ENCODE measurements at places on chromosomes 7 and 10.

DNA sequence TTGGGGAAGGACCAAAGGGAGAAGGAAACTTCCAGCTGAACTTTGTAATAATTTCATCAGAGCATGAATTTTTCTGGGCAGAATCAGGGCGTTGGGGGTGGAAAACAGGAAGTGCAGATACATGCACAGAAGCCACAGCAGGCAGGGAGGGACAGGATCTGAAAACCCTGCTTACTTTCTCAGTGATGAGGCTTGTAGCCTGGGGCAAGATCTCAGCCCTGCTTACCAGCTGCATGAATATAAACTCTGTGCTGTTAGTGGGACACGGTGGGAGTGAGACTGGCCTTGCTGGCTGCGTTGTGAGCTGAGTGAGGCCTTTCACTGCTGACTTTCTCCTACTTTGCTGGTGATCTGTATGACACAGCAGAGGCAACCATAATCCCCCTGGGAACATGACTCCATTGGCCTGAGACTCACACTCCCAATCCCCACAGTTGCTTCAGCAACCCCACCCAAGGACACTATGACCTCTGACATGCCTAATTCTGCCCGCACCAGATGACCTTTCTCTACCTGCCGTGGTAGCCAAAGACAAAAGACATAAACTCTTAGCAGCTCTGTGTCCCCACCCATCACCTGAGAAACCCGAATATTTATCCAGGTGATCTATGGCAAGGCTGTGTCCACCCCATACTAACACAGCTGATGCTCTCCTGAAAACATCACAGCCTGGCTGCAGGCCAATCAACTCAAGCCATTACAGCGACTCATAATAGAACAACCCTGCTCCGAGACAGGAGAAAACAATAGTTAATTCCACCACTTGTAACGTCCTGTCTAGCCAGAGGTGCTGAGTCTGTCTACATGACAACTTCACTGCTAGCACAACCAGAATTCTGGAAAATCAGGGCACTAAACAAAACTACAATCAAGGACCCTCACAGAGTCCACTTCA, 190.7 kb upstream of the CHRM2 start:
- no peak for DNase-seq

- DNase-seq: no peak
Observed at GRCh38 chr10:79237454-79238157, 109.7 kb upstream of the PPIF start.

DNA sequence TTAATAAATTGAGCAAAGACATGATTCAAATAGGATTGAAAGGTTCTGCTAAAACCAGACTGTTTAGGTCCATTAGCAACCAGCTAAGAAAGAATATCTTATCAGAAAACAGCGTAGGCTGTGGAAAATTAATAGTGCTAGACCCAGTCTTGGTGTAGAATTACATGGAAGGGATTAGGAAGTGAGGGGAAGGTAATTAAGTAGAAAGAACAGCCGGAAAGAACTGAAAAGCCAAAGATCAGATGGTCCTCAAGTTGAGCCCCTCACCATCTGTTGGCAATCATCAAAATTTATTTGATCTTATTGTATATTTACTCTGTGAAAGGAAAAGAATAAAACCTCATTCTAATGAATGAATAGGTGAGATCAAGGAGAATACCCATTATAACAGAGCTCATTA, 50.1 kb downstream of the COL1A2 start:
- no peak for DNase-seq

DNA sequence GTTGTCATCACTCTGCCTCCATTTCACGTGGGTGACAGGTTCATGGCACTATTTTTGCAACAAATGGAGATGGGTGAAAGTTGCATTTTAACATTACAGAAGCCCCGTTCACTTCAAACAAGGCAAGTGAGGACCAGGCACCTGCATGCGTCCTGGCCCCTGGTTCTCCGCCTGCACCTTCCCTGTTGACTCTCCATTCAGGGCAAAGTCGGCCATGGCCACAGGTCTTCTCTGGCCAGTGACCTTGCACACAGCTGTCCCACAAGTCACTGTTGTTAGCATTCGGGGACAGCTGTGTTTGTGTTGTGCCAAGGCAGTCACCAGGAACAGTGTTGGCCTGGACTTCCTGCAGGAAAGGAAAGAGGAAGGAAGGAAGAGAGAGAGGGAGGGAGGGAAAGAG, 554.9 kb downstream of the TCERG1L start:
- no peak for DNase-seq

DNA sequence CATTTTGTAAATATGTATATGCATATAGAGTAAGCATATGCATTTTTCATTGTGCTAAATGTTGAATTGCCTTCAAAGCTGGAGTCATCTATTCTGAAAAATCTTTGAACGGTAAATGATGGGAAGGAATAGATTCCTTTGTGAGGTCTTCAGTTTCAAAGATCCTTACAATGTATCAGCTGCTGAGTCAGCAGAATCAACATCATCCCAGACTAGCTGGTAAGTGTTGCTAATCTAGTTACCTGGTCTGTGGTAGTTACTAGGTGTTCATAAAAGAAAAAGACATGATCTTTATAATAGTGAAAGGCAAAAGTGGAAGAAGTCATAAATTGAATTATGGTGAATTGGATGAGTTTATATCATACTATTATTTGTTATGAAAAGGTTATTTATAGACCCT, 10.6 kb upstream of the STAM start:
- DNase-seq: no peak

GRCh38 chr10:63753808-63754207, 232.6 kb downstream of the REEP3 start:
- no peak for DNase-seq

DNA sequence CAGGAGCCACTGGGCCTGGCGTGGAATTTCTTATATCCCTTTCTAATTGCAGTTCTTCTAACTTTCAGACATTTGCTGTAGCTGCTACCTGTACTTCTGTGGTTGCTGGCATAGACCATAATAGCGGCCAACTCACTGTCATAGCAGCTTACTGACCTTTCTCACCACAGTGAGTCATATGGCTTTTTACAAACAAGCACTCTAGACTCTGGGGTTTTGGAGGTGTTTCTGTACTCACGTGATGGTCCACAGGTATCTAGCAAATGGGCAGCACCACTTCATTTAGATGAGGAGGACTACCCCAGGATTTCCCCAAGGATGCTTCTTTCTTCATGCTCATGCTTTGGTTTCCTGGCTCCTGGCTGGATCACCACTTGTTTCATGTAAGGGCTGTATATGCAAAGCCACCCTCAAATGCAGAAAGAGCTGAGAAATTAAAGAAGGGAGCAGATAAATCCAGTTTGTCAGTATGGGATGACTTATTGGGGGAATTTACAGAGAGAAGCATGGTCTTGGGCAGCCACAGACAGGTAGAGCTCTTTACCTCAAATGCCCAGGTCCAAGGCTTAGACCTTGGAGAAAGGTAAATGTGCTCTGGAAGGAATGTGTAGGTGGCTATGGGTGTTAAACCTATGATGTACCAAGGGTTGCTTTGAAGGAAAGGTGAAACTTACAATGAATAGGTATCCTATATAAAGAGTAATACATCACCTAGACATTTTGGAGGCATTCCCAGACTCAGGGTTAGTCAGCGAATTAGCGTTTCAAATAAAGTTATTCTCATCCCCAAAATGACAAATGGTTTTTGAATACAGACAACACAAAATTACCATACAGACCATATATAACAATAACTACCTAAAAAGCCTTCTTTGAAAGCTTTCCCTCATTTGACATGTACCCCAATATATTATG, 15.9 kb upstream of the SLC25A16 start:
- DNase-seq: no peak

- DNase-seq: no peak
Observed at GRCh38 chr7:55931421-55932151, 20.1 kb upstream of the MRPS17 start.

- DNase-seq: no peak
Observed at GRCh38 chr7:85612514-85612913, 425.7 kb upstream of the SEMA3D start.

- no peak for DNase-seq
Observed at GRCh38 chr7:100166970-100167911, 1.2 kb downstream of the GAL3ST4 start.

DNA sequence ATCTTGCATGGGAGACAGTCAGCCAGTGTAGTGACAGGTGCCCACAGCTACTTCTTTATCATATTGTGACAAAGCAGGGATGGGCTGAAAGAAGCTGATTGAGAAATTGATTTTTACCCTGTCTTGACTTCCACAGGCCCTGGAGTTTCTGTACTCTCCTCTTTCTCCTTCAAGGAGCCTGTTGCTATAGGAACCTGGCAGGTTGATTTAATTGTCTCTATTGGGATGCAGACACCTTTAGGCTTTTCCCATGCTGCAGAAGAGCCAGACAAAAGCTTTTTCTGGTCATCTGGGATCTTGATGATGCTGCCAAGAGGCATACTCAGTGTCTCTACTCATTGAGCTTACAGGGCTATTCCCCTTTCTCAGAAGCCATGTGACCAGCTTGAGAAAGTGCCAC, 754.8 kb downstream of the KCNMA1 start:
- no peak for DNase-seq

DNA sequence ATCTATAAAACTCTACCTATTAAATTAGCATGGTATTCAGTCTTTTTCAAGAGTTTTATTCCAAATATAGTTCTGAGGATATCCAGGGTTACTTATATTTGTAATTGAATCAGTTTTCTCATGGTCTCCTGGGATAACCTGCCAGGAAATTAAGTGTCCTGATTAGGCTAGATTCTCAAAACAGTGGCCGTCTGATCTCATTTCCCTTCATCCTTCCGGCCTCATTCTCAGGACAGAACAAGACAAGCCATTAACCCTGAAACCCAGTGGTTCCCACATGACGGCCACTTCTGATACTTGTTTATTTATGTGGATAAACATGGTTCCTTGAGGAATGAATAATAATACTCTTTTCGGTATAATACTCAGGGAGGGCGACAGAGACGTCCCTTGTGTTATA, 417.6 kb upstream of the POT1 start:
- DNase-seq: no peak

DNA sequence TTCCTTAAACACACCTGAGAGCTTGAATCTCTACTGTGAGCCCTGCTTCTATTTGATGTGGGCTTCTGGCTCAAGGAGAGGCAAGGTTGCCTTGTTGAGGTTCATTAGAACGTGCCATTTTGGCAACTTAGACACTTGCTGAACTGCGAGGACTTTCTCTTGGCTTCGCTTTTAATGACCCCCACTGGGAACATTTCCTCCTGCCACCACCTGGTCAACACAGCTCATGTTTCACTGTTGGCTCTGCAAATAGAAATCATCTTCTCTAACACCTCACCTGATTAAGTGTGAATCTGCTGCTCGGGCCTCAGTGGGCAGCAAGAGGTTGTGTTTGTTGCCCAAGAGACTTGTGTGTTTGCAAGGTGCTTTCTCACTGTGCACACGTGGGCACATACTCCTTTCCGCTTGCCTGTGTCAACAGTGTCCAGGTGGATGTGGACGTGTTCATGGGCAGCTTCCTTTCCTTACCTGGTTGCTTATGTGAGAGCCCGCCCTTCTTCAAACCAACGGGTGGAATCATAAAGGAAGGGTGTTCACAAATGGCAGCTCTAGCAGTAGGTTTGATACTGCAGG, 147.0 kb downstream of the NRP1 start:
- DNase-seq: no peak

- DNase-seq: no peak
Observed at GRCh38 chr10:52146766-52147165, 167.3 kb upstream of the DKK1 start.

DNA sequence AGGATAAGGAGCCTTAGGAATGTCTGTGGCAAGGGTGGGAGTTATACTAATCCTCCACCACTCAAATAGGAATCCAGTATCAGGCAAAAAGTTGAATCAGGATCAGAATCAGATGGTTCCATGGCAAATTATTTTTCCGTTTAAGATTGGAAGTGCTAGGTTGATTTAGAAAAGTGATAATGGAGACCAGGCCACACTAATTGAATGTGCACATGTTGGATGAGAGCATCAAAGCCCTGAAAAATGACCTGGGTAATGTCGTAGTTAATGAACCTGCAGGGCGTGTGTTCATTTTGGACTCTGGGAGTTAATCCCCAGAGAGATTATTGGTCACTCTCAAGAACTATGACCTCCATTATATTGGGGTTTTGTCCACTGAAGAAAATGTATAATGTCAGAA, 53.3 kb upstream of the UBN2 start:
- no peak for DNase-seq

GRCh38 chr10:129793479-129793878, 170.6 kb downstream of the EBF3 start:
- DNase-seq: no peak

DNA sequence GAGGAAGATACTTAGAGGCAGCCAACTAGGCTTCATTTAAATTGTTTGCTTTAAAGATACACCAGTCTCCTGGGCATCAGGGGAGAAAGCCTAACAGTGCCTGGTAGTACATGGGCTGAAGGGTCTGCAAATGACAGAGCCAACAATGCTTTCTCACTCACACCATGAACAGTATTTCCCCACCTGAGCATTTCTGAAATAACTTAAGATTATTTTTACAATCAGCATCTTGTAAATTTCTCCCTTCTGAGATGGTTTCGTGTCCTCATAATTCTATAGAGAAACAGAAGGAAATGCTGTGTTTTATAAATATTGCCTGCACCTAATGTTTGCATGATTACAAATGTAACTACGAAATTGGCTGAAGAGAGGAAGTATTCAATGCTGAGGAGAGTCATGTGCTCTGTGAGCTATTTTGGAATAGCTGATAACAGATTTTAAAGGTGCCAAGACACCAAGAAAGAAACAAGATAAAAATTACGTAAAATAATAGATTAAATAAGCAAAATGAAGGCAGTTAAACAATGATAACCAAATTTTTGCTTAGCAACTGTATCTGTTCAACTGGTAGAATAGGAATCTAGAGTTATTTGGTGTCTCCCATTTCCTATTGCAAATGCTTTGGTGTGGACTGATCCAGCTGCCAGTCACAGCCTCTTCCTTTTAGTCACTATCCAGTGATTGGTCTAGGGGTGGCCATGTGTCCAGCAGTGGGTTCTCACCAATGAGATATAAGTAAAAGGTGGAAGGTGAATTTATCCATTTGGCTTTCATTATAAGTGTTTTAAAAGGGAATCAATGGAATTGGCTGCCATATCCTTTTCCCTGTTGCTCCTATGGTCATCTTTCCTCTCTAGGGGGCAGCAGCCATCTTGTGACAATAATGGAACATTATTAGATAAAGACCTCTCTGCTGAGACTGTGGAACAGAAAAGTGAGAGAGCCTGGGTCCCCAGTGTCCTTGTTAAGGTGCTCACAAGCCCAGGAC, 167.9 kb upstream of the SLC26A5 start:
- no peak for DNase-seq

DNA sequence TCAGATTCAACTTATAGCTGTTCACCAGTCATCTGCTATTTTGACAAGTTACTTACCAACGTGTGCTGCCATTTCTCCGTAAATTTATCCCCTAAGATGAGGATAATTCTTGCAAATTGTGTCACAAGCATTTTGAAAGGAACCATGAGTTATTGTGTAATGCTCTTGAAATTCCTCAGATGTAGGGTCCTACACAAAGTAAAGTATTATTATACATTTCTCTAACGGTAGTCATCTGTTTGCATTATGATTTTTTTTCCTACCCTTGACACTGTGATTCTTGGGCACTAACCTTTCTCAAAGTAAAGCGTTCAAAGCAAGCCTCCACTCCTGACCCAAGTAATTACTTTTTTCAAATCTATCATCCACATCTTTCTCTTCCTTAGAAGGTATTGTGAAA, 8.1 kb downstream of the HERC4 start:
- no peak for DNase-seq

- DNase-seq: no peak
Observed at GRCh38 chr10:114881901-114882300, 56.1 kb upstream of the TRUB1 start.
